GM18507 (cell line): ENCODE measurements at places on chromosomes 12 and 14.

DNA sequence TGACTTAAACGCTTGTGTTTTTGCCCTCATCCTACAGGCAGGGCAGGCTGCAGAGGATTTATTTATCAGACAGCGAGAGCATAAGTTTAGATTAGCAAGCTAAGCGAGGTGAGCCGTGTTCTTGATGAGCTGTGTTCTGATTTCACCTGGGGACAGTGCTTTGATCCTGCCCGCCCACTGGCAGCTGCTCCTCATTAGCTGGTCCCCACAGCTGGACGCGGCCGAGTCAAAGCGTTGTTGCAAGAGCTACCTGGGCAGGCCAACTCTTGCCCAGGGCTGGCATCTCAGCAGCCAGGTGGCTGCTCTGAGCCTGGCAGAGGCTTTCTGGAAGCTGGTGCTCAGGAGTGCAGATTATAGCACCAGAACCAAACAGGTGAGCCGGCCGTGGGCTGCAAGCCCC lies 46.8 kb upstream of the BEGAIN start:
- DNase-seq: no peak

- DNase-seq: no peak
Observed at GRCh38 chr14:98963610-98964009, 308.4 kb downstream of the BCL11B start.

- DNase-seq: no peak
Observed at GRCh38 chr12:2265461-2266167, 212.8 kb downstream of the CACNA1C start.

GRCh38 chr14:53630336-53630735 lies 326.3 kb downstream of the BMP4 start:
- DNase-seq: no peak

- DNase-seq: no peak
Observed at GRCh38 chr14:56119201-56119981, 1.2 kb downstream of the PELI2 start.

DNA sequence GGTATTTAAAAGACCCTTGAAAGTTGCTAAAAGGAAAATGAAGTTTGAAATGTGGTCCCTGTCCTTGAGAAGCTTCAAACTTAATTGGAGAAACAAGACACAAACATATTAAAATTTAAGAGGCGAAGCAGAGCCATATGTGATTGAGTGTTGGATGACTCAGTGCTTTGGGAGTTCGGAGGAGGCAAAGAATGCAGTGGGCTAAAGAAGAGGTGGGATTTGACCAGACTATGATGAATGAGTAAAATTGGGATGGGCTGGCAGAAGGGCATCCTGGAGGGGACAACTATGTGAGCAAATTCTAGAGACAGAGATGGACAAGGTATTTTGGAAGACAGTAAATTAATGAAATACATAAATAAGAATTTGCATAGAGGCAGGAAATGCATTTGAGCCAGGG lies 358.6 kb downstream of the EGLN3 start:
- DNase-seq: no peak

- DNase-seq: no peak
Observed at GRCh38 chr14:95686935-95687334, 709 bp downstream of the TCL1B start.

DNA sequence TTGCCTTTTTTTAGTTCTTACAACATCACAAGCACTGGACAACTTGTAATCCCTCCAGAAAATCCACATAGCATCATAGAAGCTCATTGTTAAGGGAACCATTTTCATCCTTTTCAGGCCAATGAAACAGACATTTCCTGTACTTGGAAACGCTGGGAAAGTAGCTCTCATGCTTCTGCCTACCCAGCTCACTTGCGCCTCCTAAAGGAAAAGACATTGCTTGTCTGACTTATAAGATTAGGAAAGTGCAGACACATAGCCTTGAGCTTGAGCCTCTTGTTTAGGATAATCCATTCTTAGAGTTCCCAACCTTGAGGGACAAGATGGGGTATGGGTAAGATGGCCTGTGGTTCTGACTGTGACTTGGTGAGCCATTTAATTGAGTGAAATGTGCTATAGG lies 589.5 kb downstream of the NOVA1 start:
- DNase-seq: no peak

GRCh38 chr12:115311875-115312274 lies 627.9 kb upstream of the TBX3 start:
- no peak for DNase-seq

DNA sequence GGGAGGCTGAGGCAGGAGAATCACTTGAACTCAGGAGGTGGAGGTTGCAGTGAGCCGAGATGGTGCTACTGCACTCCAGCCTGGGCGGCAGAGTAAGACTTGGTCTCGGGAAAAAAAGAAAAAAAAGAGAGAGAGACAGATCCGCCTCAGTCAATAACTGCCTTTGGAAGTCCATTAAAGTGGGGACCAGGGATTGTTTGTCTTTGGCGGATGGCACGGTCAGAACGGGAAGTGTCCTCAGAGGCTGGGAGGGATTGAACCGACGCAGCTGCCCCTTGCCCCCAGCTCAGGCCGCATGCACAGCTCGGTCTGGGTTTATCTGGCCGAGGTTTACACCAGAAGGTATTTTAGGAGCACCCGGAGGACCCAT lies 54.4 kb downstream of the TESC start:
- DNase-seq: no peak

- no peak for DNase-seq
Observed at GRCh38 chr12:23948291-23948690, 1.2 kb downstream of the SOX5 start.

DNA sequence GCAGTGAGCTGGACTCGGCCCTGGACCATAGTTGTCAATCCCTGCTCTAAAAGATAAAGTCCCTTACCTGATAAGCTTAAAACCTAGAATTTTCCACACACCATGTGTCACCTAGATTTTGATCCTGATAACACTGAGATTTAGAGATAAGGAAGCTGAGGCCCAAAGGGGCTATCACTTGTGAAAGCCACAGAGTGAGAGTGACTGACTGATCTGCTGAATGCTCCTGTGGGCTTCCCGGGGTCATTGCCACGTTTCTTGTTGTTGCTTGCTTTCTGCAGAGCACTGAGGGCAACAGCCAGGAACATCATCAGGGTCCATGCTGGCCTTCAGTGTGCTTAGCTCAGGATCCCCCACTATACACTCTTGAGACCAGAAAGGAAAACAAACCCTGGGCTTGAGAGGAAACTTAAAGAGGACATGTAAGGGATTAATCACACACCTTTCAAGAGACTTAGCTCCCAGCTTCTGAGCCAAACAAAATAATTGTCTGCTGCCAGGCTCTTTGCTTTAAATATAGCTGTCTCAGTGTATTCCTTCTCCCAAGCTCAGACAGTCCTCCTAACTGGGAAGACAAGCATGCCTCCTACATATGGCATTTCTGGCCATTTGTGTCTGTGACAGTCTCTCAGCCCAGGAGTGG lies 82.6 kb upstream of the ARHGAP5 start:
- no peak for DNase-seq

DNA sequence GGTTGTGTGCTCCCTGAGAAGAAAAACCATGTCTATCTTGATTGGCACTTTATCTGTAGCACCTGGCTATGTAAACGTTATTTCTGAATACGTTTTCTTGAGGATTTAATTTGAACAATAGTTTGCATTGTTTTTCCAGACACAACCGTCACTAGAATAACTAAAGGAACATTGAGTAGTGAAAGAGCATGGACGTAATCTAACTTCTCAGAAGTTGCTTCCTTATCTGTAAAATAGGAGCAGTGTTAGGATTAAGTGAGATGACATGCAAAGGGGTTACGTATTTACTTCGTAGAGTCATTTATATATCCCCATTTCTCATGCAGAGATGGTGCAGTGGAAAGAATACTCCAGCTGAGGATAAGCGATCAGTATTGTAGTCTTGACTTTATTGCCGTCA lies 8.1 kb downstream of the AEBP2 start:
- no peak for DNase-seq

DNA sequence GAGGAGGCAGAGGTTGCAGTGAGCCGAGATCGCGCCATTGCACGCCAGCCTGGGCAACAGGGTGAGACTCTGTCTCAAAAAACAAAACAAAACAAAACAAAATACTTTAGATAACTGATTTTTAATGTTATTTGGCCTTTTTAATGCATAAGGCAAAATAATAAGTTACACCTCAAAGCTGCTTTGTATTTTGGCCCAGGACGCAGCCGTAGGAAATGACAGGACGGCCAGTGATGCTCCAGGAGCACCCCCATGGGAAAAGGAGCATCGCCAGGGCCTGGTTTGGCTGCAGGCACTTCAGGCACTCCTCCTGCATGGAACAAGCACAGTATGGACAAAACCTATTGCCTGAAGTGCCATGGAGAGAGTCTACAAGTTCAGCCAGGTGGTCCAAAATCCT lies 3.5 kb upstream of the NFKBIA start:
- DNase-seq: no peak

DNA sequence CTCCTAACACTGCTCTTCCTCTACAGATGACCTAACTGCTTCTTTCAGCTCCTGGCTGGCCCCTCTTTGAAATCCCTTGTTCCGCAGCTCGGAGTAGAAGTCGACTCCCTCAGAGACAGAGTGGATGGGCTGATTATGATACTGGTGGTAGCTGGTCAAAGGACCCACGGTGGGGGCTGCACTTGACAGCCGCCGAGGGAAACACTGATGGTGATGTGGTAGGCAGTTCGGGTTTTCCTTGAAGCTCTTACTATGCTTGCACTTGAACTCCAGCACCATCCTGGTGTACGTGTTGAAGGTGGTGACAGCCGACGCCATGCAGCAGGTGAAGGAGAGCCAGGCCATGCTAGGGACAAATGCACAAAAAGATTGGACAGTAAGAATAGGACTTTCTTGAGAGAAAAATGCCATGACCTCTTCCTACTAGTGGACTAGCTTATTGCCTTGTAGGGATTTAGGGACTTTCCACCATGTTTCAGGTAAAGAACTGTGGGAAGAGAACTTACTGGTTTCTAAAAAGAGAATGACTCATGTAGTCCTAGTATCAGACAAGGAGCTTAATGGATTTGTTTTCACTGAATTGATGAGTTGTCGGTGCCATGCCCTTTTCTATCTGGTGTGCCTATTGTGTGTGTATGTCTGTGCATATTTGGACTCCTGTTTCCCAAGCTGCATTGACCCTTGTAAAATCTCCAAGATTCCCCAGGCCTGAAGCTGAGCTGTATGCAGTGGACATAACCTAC lies 18.4 kb downstream of the GSG1 start:
- no peak for DNase-seq

DNA sequence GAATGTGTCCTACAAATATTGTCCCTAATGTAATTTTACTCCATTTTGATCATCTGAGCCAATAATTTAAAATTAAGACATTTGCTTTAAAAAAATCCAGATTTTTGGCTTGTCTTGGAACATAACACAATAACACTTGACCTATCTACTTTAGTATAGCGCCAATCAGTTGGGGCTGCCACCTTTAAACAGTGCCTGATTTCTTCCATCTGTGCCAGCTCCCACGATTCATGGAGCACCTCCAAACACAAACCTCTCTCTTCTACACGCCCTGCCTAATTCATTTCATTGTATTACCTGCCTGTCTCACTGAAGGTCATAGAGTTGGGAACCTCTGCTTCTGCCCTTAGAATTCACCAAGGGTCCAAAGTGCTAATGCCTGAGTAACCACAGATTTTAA lies 352.4 kb downstream of the TMEM132D start:
- DNase-seq: no peak

GRCh38 chr14:100698066-100698465 lies 28.6 kb upstream of the DLK1 start:
- DNase-seq: no peak

- peak; percentile 32 for DNase-seq
Observed at GRCh38 chr12:120110550-120111501, 5.7 kb downstream of the RAB35 start.

DNA sequence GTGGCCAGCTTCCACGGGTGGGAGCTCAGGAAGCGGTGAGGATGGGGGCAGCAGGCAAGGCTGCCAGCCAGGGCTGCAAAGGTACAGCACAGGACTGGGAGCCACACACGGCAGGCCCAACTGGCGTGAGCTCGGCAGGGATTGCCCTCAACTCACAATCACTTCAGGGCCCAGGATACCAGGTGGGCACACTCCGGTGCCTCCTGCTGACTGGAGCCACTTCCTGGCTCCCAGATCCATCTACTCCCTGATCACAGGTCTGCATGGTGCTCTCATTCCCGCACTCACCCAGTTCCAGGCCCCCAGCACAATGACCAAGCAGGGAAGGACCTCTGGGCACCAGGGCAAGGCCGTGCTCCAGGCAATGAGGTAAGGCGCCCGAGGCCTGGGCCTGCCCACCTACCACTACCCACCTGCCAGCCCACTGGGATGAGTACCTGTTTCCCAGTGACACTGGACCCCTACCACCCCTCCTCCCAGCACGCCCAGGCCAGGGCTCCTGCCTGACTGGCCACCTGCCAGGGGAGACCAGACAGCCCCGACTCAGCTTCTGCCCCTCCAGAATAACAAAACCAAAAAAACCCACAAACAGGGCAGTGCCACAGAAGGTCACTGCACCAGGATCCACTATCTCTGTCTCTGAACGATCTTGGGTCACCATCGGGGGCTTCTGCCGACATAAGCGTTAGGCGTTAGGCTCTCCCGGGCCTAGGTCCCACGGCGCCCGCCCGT lies 1.8 kb downstream of the JAG2 start:
- no peak for DNase-seq

GRCh38 chr14:105863296-105864108 lies 337.1 kb downstream of the TMEM121 start:
- no peak for DNase-seq

- no peak for DNase-seq
Observed at GRCh38 chr12:111437816-111438454, 32.2 kb downstream of the SH2B3 start.

DNA sequence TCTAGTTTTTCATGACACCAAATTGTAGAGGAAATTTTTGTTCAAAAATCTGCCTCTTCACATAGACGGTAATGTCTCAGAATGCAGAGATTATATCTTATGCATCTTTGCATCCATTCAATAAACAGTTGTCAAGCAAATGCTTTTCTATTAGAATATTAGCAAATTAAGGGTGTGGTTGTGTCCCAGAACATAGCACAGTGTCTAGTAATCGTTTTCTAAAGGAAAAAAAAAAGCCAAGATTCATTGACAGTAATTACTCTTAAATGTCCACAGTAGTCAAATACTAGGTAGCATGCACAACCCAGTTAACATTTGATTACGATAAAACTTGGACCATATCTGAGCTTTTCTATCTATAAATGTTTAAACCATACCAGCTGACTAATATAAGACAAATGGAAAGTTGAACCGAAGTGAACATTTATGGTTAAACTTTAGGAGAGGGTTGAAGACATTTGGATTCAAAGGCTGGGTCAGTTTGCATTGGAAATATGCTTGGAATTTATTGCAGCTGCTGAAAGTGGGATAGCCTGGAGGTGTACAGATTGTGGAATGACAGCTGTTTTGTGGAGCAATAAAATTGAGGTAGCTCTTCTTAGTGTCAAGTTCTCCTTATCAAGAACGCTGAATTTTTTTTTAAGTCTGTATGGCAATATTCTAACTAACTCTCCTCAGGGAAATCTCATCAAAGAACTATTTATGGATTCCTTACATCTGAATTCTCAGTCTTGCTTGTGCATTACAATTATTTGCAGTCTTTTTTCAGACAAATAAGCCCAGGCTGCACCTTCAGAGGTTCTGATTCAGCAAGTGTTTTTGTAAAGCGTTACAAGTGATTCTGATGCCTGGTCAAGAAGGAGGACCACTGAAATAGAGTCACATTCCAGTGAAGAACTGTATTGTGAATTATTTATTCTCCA lies 66.7 kb upstream of the ATP2B1 start:
- DNase-seq: no peak

GRCh38 chr12:131907379-131908091 lies 13.1 kb downstream of the ULK1 start:
- DNase-seq: no peak
